ENCODE measurements at places on chromosomes 7 and 10.

DNA sequence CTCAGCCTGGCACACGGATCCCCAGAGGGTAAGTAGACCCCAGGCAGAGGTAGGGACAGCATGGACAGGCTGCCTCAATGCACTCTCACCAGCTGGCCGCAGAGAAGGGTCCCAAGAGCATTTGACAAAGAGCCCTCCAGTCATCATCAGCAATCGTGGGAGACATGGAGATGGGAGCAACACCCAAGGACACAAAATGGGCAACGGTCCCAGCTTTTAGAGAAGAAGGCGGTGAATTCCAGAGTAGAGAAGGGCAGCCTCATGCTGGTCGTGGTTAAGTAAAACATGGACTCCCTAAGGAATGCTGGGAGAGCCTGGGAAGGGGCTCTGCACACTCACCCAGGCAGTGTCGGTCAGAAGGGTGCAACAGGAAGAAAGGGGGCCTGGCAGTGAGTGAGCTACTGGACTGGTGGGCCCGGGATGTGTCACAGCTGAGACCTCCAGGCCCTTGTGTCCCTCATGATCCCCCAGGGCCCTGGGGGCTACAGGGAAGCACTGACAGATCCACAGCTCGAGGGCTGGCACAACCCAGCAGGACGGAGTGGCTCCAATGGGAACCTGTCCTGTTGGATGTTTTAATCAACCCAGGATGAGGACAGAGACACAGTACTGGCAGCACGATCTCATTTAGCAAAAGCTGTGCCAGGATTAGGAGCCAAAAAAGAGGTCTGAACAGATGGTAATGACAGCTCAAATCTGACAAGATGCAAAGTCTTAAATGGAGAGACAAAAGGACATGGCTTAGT, 147.1 kb downstream of the NEURL1 start:
- peak; percentile 8 for DNase-seq

DNA sequence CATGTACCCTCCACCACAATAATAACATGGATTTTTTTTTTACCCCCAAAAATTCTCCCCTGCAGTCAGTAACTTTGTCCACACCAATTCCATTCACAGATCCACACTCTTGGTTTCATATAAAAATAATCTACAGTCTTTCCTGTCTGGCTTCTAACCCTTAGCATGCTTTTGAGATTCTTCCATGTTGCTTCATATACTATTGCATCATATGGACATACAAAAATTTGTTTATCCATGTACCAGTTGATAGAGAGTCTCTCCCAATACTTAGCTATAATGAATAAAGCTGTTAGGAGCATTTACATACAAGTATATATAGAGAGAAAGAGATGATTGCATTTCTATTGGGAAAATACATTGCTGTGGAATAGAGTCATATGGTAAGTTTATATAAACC, 575.0 kb downstream of the XPNPEP1 start:
- no peak for DNase-seq

DNA sequence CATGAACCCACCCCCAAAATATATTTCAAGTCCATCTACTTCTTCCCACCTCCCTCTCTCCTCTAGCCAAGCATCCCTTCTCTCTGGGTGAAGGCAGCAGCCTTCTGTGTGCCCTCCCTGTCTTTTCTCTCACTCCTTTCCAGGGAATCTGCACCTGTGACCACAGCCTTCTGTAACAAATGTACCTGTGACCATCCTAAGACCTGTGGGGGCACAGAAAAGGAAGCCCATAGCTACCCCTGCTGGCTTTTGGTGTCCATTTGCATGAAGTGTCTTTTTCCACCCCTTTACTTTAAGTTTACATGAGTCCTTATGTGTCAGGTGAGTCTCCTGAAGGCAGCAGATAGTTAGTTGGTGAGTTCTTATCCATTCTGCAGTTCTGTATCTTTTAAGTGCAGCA, 2.0 kb upstream of the TBXAS1 start:
- no peak for DNase-seq

DNA sequence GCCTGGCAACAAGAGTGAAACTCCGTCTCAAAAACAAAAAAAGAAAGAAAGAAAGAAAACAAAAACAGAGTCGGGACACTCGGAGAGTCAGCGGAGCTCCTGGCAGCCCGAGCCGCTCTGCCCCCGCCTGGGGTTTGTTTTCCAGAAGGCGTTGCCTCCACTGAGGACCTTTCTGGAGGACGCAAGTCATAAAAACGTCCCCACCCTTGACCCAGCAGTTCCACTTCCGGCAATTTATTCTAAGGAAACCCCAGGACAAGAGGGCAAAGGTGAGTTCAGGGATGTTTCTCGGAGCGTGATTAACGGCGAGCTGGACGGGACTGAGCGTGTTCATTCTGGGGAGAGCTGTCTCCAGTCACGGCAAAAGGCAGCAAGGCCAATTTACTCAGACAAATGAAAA, 27.0 kb upstream of the SUN1 start:
- no peak for DNase-seq

- DNase-seq, result no peak
Observed at GRCh38 chr10:93777092-93777491, 19.4 kb downstream of the LGI1 start.

DNA sequence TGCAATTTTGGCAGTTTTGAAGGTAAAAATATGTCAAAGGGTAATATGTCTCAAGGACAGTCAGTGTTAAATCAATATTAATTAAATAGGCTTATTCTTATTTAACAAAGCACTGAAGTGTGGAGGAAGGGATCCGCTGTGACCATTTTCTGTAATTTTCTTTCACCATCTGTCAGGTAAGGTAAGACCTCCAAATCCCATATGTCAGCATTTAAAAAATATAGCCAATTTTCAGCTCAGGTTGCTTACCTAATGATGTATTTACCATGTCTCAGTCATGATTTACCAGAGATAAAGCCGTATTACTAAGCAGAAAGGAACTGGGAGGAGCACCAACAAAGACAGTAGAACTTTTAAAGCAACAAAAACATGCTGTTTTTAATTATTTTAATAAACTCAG, 683.9 kb downstream of the CCSER2 start:
- no peak for DNase-seq

DNA sequence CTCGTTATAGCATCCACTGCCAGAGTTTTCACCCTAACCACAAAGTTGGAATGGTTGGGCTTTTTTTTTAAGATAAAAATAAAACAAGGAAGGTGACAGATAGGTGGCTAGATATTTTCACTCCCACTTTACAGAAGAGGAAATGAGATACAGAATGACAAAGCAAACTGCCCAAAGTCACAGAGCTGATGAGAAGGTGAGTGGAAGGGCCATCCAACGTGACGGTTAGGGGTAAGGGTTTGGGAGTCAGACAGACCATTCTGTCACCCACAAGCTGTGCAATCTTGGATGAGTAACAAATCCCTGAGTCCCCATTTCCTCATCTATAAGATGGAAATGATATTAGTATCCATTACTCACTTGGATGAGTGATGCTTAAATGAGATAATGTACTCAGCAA, 106.9 kb upstream of the PDLIM1 start:
- DNase-seq, result no peak

DNA sequence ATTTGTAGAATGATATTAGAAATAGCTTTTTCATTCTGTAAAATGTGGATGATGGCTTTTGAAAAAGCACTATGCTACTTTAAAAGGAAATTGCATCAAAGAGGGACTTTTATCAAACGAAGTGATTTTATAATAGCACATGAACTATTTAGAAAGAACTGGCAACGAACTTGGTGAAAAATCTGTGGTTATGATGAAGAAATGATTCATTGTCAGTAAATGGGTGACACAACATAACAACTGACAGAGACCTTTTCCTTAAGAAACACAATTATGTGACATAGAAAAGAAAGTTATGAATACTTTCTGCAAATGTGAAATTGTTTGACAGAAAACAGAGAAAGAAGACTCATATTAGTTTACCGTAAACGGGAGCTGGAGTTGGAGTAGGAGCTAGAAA, 60.7 kb upstream of the LAMB4 start:
- no peak for DNase-seq

GRCh38 chr10:43304687-43305333, 37.9 kb upstream of the RASGEF1A start:
- DNase-seq, result peak; percentile 45

DNA sequence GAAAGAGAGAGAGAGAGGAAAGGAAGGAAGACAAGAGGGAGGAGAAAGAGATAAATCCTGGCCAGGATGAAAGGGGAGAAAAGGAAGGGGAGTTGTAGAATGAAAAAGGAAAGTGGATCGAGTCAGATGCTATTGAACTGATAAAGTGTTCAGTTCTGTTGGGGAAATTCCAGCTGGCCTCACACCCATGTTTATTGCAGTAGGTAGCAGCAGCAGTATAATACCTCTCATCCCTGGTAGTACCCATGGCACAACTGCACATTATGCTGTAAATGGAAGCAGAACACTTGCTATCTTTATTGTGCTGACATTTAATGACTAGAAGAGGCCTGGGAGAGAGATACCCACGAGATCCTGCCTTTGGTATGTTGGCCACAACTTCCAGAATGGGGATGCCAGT, 178.1 kb downstream of the EVX1 start:
- DNase-seq, result no peak

DNA sequence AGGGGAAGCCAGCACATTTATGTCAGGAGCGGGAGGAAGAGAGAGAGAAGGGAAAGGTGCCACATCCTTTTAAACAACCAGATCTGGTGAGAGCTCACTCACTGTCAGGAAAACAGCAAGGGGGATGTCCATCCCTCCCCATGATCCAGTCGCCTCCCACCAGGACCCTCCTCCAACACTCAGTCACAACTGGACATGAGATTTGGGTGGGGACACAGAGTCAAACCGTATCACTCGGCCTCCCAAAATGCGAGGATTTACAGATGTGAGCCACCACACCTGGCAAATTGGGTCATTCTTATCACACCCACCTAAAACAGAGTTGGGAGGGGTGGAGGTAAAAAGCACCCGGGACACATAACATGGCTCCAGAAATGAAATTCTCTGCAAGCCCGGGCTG, 41.0 kb downstream of the CARD11 start:
- DNase-seq, result no peak

DNA sequence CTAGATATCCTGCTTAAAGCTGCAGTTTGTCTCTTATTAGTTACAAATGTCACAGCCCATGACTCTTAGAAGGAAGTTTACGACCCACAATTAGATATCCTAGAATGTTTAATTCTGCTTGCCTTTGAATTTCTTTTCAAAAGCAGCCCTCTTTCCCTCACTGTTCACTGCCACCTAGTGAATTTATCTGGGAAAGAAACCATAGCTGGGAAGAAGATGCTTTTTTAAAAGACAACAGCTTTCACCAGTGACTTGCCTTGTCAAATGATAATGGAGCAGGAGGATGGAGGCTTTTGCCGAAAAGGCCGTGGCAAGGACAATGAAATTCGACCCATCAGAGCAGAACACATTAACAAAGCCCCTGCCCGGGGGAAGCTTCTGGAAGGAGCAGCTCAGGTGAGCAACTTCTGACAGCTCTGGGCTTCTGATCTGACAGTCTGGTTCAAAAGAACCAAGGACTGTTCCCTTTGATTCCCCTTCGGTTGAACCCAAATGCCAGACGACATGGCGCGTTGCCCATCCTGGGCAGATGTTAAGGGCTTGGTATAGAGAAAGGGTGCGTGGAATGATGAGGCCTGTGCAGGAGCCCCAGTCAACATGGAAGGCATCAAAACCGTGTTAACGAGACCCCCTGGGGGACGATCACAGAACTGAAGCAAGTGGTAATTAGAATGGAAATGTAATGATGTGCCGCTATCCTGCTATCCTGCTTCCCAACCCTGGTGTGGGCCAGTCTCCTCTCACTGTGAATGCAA, 236.8 kb downstream of the FRMD4A start:
- DNase-seq, result peak; percentile 58

Data from iris pigment epithelial cell (primary cell).